ENCODE measurements at places on chromosomes 1 and 21.

- DNase-seq, result no peak
These were observed 41.2 kb downstream of the OPRD1 start for GRCh38 chr1:28853093-28853742.

DNA sequence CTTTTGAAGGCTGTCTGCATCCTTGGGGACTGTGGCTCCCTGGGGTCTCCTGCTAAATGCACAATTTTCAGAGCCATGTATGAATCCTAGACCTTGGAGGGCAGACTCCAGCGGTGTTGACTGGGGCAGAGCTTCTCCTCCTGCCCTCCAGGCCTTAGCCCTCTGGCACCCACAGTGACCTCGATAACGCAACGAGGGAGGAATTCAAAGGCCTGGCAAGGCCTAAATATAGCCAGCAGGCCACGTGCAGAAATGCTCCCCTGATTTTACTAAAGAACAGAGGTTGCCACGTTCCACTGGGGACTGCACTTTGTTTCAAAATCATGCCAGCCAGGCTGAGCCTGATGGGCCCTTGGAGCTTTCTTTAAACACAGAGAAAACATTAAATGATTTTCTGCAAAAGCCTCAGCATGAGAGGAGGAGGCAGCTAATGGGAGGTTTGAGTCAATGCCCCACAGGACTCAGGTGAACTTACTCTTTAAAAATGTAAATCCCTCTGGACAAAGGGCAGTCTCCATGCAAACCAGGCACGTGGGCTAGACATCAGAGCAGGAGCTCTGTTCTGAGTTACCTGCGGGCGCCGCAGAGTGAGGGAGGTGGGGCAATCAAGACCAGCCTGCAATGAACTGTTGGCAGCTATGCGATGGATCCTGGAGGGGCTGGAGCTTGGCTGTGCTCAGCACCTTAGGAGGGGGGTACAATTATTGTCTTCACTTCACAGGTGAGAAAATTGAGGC lies 28.0 kb downstream of the GRIK3 start:
- no peak for DNase-seq

DNA sequence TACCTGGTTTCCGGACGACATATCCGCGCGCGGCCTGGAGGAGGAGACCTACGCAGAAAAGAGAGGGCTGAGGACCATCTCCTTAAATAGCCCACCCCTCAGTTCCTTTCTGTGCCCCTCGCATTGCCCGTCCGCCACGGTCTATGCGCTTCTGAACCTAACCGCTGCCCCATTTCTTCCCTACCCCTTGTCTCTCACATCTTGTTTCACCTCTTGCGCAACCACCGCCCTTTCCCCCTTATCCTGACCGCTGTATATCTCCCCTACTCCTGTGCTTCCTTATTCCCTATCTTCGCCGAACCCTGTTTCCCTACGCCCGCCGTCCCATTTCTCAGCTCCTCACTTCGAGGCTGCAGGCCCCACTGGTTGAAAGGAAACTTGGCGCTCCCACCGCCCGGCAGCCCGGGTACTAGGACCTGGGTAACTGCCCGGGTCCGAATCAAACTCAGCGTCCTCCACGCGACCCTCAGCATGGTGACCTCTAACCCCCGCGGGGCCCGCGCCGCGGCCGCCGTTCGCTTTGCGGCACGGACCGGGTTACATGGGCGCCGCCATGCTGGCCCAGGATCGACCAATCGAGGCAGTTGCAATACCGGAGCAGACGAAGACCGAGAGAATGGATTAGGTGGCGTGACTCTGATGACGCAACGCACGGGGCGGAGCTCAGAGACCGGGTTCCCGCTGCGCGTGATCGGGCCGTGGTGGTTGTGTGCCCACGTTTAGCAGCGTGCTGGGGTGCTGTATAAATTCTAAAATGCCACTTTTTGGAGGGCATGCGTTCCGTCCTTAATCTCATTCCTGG lies at the start of gene MRPS15:
TSS of gene MRPS15 (minus strand) at position 582 of the 802 bp plus-strand sequence. CDS start at position 473, 109 bp downstream.
- DNase-seq, result peak; percentile 95

- no peak for DNase-seq
These were observed 197.6 kb upstream of the DMRTA2 start for GRCh38 chr1:50620680-50621329.

DNA sequence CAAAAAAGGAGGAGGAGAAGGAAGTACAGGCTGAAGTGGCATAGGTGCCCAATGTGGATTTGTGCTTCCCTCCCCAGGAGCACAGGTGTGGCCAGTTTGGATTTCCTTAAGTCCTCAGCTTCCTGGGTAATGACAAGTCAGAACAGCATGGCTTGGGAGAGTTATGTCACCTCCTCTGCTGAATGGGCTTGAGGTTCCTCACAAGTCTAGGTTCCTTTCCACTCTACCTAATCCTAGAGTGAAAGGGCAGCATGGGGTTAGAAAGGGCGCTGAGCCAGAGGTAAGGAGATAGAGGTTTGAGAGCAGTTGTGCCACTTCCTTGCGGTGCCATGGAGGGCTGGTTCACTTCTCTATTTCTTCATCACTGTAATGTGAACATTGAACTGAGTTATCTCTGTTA lies 35.5 kb upstream of the IL20 start:
- DNase-seq, result no peak

DNA sequence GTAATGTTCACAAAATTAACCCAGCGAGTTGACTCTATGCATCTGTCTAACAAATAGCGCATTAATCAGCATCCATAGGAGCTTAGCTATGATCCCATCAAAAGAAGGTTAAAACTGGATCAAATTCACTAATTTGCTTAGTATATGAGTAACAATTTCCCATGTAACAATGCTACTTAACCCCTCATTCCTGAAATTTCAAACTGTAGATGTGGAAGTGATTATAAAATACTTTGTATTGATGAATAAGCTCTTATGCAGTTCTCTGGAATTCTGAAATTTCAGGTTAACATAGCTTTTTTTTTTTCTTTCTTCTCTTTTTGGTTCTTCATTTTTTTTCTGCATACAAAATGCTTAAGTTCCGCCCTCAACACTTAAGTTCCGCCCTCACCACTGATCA lies 1272.7 kb downstream of the KCNT2 start:
- no peak for DNase-seq

GRCh38 chr21:23215261-23215660 lies 2217.1 kb downstream of the NCAM2 start:
- no peak for DNase-seq

DNA sequence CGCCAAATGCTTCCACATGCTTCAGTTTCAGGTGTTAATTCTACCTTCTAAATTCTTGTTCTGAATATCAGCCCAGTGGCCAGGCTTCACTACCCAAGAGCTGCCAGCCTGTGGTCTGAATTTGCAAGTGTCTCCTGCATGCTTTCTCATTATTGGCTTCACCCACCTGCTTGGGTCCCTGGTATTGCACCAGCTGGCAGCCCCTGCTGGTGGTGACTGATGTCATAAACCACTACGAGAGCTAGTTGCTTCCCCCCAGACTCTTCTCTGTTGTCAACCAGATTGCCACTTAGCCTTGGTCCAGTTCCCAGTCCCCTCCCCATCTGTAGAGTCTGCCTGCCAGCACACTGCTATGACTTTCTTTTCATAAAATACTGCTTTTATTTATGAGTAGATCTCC lies 197.7 kb upstream of the DUSP10 start:
- DNase-seq, result no peak

DNA sequence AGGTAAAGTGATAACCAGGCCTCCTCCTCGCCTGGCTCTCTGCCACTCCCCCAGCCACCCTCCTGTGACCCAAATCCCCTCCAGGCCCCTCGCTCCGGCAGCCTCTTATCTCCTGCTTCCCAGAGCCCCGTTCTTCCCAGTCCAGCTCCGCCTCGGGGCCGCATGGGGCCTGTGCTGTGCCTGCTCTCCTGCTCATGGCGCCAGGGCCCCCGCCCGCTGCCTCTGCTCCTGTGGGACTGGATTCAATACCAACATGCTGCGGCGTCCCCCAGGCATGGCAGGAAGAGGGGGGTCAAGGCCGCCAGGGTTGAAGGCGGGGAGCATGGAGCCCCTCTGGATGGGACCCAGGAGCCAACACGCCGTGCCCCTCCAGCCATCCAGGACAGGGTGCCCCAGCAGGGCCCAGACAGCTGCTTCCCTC lies 213.0 kb upstream of the VAMP3 start:
- no peak for DNase-seq

- DNase-seq, result no peak
These were observed 137.1 kb downstream of the PBX1 start for GRCh38 chr1:164695956-164696665.
